ENCODE measurements at places on chromosomes 2 and 18. TPM values are rescaled to one million over a fixed set of nuclear protein-coding genes. Genes with fewer than 3 reads are reported as not detected.

DNA sequence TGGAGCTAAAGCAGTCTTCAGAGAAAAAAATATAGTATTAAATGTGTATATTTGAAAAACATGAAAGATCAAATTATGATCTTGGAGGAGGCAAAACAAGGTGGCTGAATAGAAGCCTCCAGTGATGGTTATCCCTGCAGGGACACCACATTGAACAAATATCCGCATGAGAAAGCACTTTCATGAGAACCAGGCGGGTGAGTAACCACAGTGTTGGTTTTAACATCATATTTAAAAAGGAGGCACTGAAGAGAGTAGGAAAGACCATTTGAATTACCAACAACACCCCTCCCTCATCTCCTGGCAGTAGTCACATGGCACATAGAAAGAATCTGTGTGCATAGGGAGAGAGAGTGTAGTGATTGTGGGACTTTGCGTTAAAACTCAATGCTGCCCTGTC, 759.6 kb upstream of the NRXN1 start:
- no peak overlapping the region for H3K4me3 ChIP-seq
- no peaks in the 10 kb centered on the region for H3K36me3 ChIP-seq
- H3K27me3 ChIP-seq: no peaks in the 10 kb centered on the region
- DNase-seq: no peak
- H3K27ac ChIP-seq: no peak overlapping the region
- H3K4me1 ChIP-seq: no peaks in the 10 kb centered on the region

DNA sequence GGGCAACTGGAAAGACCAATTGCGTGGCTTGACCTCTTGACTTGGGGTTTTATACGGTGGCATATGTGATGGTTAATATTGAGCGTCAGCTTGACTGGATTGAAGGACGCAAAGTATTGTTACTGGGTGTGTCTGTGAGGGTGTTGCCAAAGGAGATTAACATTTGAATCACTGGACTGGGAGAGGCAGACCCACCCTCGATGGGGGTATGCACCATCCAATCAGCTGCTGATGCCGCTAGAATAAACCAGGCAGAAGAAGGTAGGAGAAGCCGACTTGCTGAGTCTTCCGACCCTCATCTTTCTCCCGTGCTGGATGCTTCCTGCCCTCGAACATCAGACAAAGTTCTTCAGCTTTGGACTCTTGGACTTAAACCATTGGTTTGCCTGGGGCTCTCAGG, 34.2 kb upstream of the YPEL5 start:
- no peak overlapping the region for H3K27ac ChIP-seq
- H3K4me3 ChIP-seq: no peak overlapping the region
- H3K4me1 ChIP-seq: peaks cover 4% of the 10 kb centered on the region

GRCh38 chr2:85710687-85711577, 16.8 kb downstream of the GNLY start:
- H3K27me3 ChIP-seq: peaks cover 10% of the 10 kb centered on the region
- H3K4me3 ChIP-seq: no peak overlapping the region
- no peak for DNase-seq
- H3K36me3 ChIP-seq: no peaks in the 10 kb centered on the region

The GKN1 gene
- not detected for total RNA-seq

Measured in activated CD4-positive, alpha-beta T cell treated with anti-CD3 and anti-CD28 coated beads, Interleukin-2, amount 10 ng/mL, durations not matched to agents 7 days and 5 days (primary cell).